ENCODE measurements at places on chromosomes 12 and 14.

- no peak for DNase-seq
Measured at GRCh38 chr14:85617791-85618190, 87.8 kb downstream of the FLRT2 start.

DNA sequence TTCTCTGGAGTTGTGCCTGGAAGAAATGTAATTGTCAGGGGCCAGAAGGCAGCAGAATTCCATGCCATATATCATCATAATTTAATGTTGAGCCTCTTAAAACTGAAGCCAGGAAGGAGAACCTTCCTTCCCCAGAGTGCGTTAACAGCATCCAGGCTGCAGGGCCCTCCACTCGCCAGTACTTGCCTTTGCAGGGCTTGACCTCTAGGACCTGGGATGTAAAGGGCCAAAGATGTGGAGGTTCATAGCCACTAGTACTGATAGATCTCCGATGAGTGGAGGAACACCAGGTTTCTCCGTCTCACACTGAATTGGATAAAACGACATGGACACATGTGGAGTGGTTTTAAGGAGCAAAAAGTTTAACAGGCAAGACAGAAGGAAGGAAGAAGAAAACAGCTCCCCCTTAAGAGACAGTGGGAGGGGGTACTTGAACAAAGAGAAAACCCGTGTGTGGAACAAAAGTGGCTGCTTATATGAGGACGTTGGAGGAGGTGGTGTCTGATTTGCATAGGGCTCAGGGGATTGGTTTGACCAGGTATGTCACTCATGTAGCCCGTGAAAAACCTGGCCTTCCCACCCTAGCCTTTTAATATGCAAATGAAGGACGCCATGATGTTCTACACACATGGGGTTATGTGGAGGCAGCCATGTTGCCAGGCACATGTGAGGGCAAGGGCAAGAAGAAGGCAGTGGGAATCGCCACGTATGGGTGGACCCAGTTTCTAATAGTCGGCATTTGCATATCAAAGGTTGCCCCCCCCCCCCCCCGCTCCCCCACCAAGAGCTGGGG, 38.8 kb upstream of the WSCD2 start:
- no peak for DNase-seq

- no peak for DNase-seq
Measured at GRCh38 chr12:68633614-68634558, 23.2 kb downstream of the RAP1B start.

- no peak for DNase-seq
Measured at GRCh38 chr14:70571139-70571538, 29.3 kb downstream of the MED6 start.

DNA sequence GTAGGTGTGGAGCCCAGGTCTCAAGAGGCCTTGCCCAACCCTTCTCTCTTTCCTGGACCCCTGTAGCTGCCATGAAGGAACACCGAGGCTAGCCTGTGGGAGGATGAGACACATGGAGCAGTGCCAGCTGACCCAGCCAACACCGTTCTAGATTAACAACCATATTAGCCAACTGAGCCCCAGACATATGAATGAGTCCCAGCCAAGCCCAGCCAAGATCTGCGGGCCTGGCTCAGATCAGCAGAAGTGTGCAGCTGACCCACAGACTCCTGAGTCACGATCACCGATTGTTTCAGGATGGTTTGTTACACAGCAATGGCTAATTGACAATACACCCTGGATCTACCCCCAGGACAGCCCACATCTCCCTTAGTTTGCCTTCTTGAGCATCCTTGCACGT, 82.1 kb downstream of the NTF3 start:
- DNase-seq = no peak

DNA sequence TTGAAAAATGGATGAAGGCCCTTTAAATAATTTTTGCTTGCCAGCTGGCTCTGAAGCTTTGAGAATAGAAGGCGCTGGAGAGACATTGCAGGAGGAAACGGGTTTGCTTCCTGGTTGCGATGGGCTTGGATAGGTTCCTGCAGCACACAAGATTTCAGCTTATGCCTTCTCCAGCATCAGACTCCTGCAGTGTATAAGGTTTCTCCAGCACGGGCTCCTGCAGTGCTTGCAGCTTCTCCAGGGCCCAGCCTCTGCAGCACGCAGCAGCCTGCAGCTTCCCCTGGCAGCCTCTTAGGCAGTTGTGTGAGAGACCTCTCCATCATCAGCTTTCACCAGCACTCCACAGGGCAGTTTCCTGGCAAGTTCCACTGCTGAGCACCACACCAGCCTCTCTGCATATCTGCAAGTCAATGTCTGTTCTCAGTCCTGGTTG, 78.7 kb upstream of the ZDHHC17 start:
- DNase-seq = no peak

GRCh38 chr14:75141062-75141461, 14.2 kb upstream of the NEK9 start:
- DNase-seq = no peak

GRCh38 chr12:53191885-53192530, 11.3 kb upstream of the CSAD start:
- DNase-seq = no peak

- DNase-seq = peak; percentile 90
Measured at GRCh38 chr12:121776190-121777098, 17.0 kb downstream of the RHOF start.

- DNase-seq = no peak
Measured at GRCh38 chr14:99566390-99567354, 37.3 kb downstream of the CCDC85C start.

GRCh38 chr14:42862114-42862513, 1255.4 kb downstream of the LRFN5 start:
- no peak for DNase-seq

GRCh38 chr14:50230701-50231474, 490 bp downstream of the SOS2 start:
- DNase-seq = peak; percentile 43

GRCh38 chr12:87827638-87828264, 201.4 kb downstream of the C12orf50 start:
- DNase-seq = no peak

- no peak for DNase-seq
Measured at GRCh38 chr12:124586756-124587155, 19.3 kb upstream of the NCOR2 start.

GRCh38 chr12:109606320-109607028, 32.9 kb downstream of the MVK start:
- no peak for DNase-seq

DNA sequence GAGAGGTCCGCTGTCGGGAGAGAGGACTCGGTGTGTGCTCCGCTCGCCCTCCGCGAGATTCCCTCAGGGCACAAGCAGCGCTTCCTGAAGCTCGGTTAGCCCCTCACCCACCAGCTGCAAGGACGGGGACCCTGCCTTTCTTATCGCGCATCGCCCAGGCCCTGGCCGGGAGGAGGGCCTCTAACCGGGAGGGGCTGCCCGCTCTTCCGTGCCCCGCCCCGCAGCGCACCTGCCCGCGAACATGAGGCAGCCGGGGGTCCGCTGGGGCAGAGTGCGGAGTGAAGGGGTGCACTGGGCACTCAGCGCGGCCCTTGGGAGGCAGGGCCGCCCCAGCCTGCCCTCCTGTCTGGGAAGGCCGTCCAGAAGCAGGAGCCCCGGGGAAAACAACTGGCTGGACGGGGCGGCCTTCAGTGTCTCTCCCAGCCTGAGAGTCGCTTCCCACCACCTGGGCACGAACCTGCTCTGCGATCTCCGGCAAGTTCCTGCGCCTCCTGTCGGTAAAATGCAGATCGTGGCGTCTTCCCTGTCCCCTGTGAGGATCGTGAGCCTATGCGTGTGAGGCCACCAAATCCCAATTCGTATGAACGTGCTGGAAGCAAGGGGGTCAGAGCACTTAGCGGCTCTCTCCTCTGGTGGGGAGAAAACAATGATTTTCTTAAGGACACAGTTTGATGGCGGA, 28.0 kb upstream of the ADIPOR2 start:
- peak; percentile 33 for DNase-seq

DNA sequence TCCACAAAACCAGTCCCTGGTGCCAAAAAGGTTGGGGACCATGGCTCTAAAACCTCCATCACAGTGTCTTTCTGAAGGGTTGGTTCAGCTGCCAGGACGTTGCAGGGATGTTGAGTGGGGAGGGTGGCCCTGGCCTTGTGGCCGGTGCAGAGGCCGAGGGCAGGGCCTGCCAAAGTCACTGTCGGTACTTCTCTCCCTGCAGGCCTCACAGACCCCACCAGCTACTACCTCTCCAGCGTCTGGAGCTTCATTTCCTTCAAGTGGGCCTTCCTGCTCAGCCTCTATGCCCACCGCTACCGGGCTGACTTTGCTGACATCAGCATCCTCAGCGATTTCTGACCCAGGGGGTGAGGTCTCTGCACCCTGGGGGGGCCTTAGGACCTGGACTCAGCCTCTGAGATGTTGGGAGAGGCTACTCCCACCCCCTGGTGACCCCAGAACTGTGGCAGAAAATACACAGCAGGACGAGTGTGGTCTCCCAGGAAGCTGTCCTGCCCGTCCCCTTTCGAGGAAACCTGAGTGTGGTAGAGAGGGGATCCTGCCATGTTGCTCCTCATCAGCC, 7.0 kb downstream of the SLC48A1 start:
- DNase-seq = no peak

GRCh38 chr12:114316076-114316475, 89.9 kb downstream of the TBX5 start:
- no peak for DNase-seq

GRCh38 chr12:120366341-120366705, 2.6 kb downstream of the MSI1 start:
- no peak for DNase-seq

DNA sequence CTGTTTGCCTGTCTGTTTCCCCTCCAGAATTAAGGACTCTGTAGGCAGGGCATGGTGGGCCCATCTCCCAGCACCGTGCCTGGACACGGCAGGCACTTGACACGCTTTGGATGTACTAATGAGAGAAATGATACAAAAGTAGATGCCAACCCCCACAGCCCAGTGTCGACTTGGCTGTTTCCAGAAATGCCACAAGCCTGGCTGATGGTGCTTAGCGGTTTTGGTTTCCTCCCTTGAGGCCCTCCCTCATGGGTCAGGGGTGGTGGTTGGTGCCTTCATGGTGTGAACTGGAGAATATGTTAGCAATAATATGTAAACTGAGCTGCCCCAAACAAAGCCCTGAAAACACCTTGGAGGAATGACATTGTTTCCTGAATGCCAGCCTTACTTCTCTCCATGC, 55.5 kb upstream of the ESRRB start:
- no peak for DNase-seq

GRCh38 chr12:52036587-52037171, 14.6 kb upstream of the NR4A1 start:
- DNase-seq = peak; percentile 80

- DNase-seq = no peak
Measured at GRCh38 chr14:91935586-91935985, 11.9 kb downstream of the FBLN5 start.

DNA sequence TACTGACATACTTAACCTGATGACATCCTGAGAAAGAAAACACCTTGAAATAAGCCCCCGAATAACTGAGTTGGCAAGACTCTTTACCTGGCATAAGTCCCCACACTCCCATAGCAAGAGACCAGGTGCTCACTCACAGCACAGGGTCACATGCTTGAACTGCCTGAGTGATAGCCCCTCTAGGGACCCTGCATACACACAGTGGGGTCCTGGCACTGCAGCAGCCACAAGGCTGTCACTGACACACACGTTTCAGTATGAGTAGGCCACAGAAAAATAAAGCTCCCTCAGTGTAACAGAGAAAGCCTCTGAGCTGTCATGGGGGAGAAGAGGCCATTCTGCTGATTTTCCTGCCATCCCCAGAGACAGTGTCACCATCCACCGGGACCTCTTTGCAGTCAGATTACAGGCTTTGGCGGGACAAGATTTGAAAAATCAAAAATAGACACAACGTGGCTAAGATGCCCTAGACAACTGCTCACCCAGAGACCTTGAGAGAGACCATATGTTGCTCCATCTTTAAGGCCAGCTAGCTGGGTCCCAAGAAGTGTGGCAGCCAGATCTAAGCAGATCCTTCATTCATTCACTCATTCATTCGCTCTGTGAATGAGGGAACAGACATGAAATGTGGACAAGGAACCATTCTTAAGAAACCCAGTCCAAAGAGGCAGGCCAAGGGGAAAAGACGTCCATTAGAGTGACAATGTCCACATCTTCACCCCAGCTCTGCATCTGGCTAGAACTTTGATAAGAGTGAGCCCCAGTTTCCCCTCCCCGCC, 1.6 kb downstream of the SCARB1 start:
- DNase-seq = no peak
